ENCODE measurements at places on chromosomes 5 and 9.

DNA sequence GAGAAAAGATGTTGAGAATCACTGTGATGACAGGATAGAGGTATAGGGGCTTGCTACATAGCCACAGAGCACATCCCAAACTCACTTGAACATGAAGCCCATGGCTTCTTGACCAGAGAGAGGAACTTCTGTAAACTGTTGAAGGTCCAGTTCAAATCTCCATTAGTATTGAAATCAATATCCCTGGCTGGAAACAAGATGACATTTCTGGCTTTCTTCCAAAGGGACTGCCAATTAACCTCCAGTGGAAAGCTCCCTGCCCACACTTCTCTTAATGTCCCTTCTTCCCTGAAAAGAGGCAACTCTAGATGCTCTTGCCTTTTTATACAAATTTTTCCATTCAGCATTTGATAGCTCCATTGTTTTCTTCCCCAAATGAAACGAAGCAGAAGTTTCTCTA is 612.1 kb downstream of the EBF1 start:
- DNase-seq = no peak

DNA sequence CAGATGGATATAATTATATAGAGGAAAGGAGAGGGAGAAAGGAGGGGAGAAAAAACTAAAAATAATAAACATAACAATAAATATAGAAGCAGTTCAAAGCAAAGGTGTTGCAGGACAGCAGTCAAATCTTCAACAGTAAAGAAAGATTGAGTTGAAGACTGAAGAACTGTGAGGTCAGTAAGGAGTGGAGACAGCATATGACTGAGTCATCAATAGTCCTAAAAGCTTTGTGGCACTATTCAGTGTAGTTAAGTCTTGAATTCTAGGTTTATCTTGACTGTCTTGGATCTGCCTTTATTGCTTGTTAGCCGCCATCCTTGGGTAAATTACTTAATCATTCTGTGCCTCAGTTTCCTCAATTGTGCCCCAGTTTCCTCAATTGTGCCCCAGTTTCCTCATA is 137.0 kb downstream of the MRPS30 start:
- no peak for DNase-seq

DNA sequence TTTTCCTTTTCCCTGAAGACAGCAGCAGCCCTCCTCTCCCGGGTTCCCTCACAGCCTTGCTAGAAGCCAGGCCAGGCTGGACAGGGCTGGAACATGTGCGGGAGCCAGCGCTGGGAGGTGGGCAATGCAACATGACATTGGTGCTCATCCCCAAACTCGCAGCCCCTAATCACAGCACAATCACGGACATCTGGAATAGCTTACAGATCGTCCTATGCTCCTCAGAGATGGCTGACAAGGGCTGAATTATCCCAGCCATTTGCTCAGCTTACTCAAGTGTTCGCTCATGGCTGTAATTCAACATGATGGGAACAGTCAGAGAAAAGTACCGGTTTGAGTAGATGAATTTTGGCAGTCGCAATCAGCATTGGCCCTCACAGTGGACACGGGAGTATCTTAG is 49.8 kb downstream of the FSTL4 start:
- DNase-seq = no peak

DNA sequence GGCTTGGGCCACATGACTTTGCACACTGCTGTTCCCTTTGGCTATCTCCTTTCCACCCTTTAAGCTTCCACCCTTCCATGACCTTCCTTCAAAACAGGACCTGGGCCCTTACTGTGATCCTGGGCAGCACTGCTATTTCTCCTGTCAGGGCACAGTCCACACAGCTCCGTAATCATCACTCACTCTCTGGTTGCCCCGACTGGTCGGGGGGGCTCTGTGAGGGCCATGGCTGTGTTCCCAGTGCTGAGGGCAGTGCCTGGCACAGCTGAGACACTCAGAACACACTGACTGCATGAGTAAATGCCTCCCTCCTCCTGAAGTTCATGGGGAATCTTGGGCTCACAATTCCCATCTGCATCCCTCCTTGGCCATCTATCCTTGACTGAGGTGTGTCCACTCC is 12.2 kb downstream of the TRAF1 start:
- DNase-seq = no peak

- peak; percentile 23 for DNase-seq
These were observed 820 bp upstream of the NFX1 start for GRCh38 chr9:33289496-33289895.

GRCh38 chr9:87516926-87517290 is 19.2 kb downstream of the DAPK1 start:
- DNase-seq = no peak

DNA sequence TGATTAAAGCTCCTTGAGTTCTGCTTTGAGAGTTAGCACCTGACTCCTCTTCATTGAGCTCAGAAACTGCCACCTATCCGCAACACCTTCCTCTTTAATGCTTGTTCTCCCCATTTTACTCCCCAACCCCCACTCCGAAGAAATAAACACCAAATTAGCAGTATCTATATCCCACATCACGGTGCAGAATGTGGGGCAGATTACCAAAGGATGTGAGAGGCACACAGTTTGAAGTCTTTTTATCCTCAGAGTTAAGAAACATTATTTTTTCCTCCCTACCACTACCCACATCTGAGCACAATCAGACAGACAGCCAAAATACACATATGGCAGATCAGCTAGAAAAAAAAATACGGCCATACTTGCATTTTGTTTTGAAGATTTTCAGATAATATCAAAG is 26.1 kb upstream of the IL7R start:
- DNase-seq = no peak

GRCh38 chr5:76319673-76320072 is 83.4 kb upstream of the IQGAP2 start:
- DNase-seq = no peak

DNA sequence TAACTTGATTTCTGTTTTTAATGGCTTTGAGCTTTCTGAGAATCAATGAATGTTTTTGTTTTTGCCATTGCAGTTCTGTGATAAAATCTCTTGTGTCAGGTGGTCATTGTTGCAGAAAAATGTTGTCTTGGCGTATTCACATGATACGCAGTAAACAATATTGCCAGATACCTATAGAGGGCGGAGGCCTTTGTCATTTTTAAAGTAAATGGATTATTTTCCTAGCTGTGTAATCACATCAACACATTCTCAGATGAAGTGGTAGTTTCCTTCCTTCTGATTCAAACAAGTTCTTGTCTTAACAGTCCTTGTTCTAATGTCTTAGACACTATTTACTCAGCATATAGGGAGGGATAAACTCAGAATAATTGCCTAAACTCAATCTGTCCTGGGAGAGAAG is 109.9 kb upstream of the DAB2 start:
- DNase-seq = no peak

DNA sequence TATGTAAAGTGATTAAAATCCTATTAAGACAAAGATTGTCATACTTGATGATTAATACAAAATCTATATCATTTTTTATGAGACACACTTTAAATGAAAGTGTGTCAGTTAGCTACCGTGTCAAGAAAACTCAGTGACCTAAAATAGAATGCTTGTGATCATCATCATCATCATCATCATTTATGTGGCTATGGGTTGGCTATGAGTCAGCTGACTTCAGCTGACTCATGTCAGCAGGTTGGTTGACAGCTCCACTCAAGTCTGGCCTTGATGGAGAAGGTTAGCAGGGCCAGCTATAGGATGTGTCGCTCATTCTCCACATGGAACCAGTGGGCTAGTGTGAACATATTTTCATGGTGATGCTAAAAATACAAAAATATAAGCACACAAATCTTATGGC is 43.8 kb upstream of the ZNF300 start:
- no peak for DNase-seq

- no peak for DNase-seq
These were observed 131.6 kb upstream of the TRPM3 start for GRCh38 chr9:71253011-71253410.

- no peak for DNase-seq
These were observed 102.8 kb downstream of the MRPS30 start for GRCh38 chr5:44911501-44911900.

DNA sequence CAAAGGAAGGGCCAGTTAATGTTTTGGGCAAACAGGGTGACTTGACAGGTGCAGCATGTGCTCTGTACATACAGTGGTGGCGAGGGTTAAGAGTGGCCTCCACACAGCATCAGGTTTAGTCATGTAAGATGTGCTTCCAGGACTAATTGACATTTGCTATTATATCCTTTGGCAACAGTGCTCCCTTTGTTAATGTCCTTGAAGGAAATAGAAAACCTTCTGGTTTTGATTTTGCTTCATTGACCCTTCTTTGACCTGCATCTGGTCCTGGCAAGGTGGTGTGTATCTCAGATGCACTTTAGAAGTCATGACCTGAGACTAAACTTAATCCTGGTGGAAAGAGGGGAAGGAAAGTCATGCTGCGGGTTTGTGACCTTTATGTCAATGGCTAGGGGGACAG is 440.0 kb downstream of the ENC1 start:
- no peak for DNase-seq

All from inflammatory macrophage treated with lipopolysaccharide for 4 hours (primary cell).